ENCODE measurements at places on chromosomes 16 and 17.

- DNase-seq: no peak
Observed at GRCh38 chr16:52721331-52721730, 174.4 kb upstream of the TOX3 start.

- DNase-seq: no peak
Observed at GRCh38 chr17:17253406-17253805, 16.4 kb upstream of the FLCN start.

DNA sequence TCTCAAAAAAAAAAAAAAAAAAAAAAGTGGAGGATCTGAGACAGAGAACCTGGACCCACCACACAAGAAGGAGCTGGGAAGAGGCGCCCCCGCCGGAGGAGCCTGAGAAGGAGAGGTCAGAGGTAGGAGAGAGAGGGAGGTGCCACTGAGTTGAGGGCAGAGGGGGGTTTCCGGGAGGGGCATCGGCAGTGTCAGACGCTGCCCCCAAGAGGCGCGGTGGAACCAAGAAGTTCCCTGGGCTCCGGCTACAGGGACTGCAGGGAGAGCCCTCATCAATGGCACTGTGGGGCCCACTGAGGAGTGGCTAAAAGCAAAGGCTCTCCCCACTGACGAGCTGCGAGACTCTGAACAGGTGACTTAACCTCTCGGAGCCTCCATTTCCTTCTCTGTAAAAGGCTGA is 4.2 kb downstream of the CCDC42 start:
- DNase-seq: no peak

GRCh38 chr17:17710728-17711541 is 29.7 kb downstream of the RAI1 start:
- no peak for DNase-seq

- DNase-seq: no peak
Observed at GRCh38 chr16:35751191-35751941, 2292.0 kb downstream of the TP53TG3F start.

- DNase-seq: no peak
Observed at GRCh38 chr16:50835358-50836060, 93.6 kb downstream of the CYLD start.

DNA sequence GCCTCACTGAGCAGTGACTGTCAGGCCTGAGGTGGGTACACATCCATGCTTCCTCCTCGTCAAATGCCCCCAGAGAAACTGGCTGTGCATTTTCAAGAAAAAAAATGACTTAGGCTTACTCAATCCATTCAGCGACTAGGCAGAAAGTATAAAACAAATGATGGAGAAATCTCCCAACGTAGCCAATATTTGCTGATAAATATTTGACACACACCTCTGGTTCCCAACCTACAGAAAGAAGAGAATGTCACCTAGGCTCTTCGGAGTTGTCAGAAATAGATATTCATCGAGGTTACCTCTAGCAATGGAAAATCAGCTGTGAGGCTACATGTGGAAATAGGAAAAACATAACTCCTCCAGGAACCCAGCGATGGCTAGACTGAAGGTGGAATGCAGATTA is 12.4 kb upstream of the TOM1L1 start:
- no peak for DNase-seq

- DNase-seq: no peak
Observed at GRCh38 chr16:16105646-16106045, 117.6 kb downstream of the ABCC6 start.

- no peak for DNase-seq
Observed at GRCh38 chr17:79702034-79702433, 28.7 kb upstream of the ENPP7 start.

- peak; percentile 89 for DNase-seq
Observed at GRCh38 chr16:89357055-89357816, 133.1 kb downstream of the ANKRD11 start.

DNA sequence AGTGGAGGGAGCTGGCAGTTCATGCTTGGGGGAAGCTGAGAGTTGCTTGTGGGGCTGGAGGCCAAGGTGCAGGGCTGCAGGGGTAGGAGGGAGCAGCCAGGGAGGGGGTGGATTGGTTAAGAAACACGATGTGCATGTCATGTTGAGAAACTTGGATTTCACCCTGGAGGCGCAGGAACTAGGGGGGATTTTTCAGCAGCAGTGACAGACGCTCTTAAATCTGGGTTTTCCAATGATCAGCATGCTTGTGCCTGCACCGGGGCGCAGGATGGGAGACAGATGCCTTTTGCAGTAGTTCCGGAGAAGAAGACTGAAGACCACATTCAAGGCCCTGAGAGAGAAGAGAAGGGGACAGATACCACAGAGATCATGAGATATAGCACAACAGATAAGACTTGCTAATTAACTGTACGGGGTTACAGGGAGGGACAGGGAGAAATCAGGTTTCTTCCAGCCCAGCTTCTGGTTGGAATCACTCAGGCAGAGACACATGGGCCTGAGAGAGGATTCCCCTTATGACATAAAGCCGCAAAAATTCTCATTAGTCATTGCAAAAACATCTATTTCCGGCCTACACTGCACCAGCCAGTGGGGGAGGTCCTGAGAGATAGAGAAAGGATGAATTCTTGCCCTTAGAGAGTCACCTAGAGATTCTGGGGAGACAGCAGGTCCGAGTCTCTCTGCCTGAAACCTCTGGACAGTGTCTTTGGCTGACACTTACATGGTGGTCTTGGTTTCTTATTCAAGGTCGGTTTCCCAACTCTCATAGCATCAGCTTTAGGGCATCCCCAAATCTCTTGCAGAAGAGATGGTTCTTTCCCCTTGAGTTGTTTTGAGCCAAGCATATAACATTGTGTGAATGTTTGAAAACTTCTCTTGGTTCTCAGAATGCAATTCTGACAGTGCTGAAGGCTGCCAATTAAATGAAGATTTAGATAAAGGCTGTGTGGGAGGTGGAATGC is 27.1 kb downstream of the CDH13 start:
- DNase-seq: peak; percentile 10

GRCh38 chr17:29568331-29569244 is at the start of gene TP53I13:
TSS of gene TP53I13 (plus strand) at chr17:29568701. CDS start at chr17:29568759, 58 bp downstream.
- DNase-seq: peak; percentile 77

DNA sequence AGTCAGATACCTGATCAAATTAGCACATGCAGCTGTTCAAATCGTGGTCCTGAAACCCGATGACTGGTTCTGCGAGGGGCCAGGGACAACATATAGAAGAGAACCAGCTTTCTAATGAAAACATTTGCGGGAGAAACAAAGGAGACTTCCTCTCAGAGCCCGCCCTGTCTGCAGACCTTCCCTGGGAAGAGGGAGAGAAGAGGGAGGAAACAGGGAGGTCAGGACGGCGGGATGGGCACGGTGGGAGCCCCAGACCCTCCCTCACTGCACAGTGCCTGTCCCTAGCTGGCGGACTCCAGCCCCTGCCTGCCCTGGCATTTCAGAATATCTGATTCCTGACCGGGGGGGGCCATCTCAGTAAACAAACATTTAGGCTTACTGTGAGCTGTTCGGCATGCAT is 317.3 kb downstream of the FOXL1 start:
- DNase-seq: no peak

DNA sequence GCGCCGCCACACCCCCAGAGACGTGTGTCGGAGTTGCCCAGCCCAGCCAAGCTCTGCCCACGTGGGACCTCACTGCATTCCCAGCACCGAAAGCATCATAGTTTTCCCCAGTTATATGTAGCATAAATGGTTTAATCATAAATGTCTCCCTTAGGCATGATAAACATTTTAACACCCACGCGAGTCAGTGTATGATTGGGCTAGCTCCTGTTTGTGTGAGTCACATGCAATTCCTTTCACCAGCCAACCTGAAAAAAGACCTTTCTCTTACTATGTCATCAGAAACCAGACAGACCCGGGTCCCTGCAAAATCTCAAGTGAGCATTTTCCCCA is 9.2 kb downstream of the TAF1C start:
- no peak for DNase-seq

DNA sequence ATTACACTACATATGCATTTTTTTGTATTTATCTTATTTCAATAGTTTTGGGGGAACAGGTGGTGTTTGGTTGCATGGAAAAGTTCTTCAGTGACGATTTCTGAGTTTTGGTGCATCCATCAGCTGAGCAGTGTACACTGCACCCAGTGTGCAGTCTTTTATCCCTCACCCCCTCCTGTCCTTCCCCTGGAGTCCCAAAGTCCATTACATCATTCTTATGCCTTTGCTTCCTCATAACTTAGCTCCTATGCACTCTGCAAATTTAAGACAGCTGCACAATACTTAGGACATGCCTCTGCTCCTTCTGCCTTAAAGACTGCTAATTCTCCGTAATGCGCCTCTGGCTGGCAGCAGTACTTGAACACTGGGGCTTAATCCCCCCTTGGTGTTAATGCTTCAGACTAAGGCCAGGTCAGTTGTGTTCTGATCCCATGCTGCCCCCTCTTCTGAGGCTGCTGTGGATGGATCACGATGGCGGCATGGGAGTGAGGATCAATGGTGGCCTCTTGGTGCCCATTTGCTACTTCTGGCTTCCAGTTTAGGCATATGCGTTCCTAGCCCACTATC is 146.2 kb downstream of the PARN start:
- no peak for DNase-seq

DNA sequence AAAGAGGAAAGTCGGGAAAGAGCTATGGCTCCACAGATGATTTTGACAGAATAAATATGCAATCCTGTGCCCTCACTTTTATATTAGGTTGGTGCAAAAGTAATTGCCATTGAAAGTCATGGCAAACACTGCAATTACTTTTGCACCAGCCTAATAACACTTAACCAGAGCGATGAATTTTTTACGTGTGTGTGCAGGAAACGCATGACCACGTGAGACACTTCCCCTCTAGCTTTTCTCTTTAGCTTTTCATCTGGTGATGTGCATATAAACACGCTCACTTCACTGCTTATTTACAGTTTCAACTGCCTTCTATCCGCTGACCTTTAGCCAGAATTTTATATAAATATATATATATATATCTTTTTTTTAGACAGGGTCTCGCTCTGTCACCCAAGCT is 216.3 kb upstream of the PSMD7 start:
- no peak for DNase-seq

DNA sequence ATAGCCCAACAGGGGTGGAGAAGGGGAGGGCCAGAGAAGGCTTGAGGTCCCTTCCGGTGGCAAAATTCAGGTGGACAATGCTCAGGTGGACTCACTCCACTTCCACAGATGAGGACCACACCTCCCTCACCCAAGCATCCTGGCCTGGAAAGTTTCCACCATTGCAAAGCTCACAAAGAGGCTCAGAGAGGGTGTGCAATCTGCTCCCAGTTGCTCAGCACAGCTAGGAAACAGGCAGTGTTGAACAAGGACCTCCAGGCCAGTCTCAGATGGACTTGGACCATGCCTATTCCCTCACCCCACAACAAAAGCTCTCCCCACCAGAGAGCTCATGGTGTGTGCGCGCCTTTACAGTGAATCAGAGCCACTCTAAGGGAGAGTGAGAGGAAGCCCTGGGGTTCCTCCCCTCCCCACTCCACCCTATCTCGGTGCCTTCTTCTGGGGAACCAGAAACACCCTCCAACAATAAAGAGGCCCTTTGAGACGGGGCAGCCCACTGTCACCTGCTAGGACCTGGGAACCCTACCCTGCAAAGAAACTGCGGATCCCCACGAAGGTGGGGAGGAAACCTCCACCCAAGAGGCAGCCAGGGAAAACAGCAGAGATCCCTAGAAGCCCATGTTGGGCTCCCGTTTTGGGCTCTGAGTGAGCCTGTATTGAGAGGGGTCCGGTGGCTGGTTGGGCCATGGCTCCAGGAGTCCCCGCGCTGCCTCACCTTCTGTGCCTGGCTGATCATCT is 1.6 kb downstream of the FAM83G start:
- DNase-seq: no peak

DNA sequence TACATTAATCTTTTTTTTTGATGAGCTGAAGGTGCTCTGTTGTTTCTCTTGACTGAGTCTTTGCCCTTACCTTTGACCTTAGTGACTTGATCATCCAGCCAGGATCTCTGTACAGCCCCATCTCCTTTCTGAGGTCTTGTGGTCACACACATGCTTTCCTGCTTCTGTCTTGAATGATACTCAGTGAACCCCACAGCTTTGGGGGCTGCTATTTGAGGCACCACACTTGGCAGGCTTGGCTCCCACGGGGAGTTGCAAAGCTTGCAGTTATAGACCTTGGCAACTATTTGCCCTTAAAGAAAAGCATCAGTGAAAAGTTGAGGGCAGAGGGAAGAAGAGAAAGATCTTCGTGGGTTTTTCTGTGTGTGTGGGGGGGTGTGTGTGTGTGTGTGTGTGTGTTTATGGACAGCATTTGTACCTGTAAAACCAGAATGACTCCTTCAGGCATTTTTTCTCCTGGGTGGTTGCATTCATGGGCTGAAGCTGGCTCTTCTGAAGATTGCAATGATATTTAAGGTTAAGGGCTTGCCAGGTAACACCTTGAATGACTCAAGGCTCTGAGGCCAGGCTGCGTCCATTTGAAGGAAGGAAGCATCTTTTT is 101.6 kb downstream of the MSI2 start:
- DNase-seq: no peak

DNA sequence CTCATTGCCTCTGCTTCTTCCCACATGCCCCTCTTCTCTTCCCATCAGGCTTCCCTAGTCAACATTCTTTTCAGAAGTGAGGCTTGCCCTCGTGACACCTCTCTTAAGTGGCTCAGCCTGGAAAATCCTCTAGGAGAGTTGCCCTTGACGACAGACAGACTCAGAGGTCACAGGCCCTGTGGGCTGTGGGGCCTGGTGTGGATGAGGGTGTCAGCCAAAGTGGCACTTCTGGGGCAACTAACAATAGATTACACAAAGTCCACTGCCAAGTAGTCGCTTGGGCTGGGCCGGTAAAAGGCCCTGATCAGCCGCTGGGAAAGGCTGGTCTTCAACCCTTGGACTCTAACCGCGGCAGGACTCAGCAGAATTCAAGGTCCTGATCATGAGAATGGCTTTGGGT is 33.7 kb upstream of the METTL16 start:
- no peak for DNase-seq

DNA sequence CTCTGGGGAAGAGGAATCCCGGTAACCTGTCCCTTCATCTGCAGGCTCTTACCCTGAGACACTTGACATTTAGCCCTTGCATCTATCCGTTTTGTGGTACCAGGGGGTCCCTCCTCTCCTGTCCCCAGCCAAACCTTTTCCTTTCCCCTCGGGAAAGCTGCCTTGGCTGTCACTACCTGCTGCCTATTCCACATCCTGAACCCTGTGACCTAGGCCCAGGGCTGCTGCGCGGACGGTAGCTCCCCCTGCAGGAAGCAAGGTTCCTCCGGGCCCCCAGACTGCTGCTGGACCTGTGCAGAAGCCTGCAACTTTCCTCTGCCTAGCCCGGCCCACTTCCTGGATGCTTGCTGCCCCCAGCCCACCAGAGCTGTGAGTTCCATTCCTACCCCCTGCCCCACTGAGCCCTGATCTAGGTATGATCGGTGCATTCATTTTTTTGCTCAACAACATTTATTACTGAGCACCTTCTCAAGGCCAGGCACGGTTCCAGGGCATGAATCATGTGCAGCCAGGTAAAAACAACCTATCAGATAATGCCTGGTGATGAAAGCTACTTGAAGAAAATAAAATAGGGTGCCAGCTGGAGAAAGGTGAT is 10.5 kb upstream of the ALDOA start:
- DNase-seq: peak; percentile 18

Measured in MV-4-11 (cell line).